ENCODE measurements at places on chromosomes 2 and 18.

GRCh38 chr2:95034221-95034620 lies 8.7 kb downstream of the MAL start:
- H3K36me3 ChIP-seq, result peaks cover 38% of the 10 kb centered on the region
- H3K4me1 ChIP-seq, result peaks cover 55% of the 10 kb centered on the region
- no peak overlapping the region for H3K27ac ChIP-seq
- DNase-seq, result no peak
- no peaks in the 10 kb centered on the region for H3K27me3 ChIP-seq

- DNase-seq, result no peak
- no peak overlapping the region for H3K4me3 ChIP-seq
- no peaks in the 10 kb centered on the region for H3K4me1 ChIP-seq
- H3K27ac ChIP-seq, result no peak overlapping the region
- no peaks in the 10 kb centered on the region for H3K27me3 ChIP-seq
- no peaks in the 10 kb centered on the region for H3K36me3 ChIP-seq
Measured at GRCh38 chr2:186195696-186196095, 290.4 kb upstream of the ZC3H15 start.

GRCh38 chr2:20186078-20186854 lies 38.7 kb downstream of the SDC1 start:
- no peak overlapping the region for H3K27ac ChIP-seq
- H3K4me3 ChIP-seq, result no peak overlapping the region
- H3K27me3 ChIP-seq, result peaks cover 4% of the 10 kb centered on the region
- DNase-seq, result no peak
- no peaks in the 10 kb centered on the region for H3K4me1 ChIP-seq
- H3K36me3 ChIP-seq, result no peaks in the 10 kb centered on the region

DNA sequence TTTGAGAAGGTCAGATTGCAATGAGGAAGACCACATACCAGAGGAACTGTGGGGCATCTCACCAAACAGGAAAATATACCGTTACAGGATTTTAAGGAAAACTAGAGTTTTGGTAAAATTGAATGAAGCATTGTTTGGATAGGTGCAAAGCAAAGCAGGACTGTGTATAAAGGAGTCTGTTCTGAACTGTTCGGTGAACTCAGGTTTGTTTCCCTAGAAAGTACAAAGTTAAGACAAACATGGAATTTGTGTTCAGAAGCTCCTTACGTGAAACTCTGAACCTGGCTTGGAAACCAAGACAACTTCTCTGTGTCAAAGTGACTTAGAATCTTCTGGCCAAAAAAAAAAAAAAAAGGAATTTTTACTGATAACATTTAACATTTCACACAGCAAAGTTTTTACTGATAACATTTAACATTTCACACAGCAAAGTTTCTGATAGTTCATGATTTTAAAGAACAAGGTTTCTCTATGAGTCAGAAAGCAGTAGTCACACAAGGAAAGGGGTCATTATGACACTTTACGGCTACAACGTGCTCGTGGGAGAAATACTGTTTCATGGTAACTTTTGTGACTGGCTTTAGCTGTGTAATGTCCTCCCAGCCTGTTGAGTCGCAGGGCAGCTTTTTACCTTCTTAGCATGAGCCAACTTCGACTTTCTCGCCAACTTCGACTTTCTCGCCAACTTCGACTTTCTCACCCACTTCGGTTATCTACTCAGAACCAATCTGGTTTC lies 21.2 kb upstream of the TET3 start:
- no peak for DNase-seq
- no peaks in the 10 kb centered on the region for H3K27me3 ChIP-seq
- H3K36me3 ChIP-seq, result peaks cover 25% of the 10 kb centered on the region
- H3K27ac ChIP-seq, result peak overlapping the region; percentile 4

DNA sequence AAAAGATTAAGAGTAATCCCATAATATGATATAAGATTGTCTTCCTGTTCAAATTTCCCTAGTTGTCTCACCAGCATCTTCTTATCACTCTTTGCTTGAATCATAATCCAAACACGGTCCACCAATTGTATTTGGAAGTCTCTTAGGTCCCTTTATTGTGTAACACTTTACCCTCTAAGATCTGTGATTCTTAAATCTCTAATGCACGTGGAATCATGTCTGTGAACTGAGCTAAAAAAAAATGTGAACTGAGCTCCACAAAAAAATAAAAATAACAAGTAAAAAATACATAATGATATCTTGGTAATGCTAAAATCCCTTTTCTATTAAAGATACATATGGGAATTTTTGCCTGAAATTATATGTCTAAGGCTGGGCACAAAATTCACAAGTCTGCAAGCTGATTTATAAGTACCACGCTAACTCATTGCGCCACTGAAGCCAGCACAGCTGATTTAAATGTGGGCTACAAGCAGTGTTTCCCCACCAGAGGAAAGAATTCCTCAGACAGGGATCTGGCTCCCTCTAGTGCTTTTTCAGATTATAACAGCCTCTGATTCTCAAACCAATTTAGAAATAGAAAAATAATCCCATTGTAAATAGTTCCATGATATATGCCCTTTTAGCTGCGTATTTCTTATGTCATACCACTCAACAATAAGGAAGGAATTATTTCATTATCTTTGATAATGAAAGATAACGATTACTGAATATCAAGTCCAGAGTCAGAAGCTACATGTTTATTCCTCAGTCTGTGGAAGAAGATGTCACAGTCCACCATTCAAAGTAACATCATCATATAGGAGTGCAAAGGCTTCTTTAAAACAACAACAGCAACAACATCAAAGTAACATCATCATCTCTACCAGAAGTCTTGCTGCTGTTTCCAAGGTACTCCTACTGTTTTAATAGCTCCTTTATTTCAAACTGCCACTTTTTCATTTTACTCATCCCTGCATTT lies 22.9 kb downstream of the RBM43 start:
- no peaks in the 10 kb centered on the region for H3K4me1 ChIP-seq
- H3K27ac ChIP-seq, result no peak overlapping the region
- peaks cover 6% of the 10 kb centered on the region for H3K27me3 ChIP-seq
- no peak overlapping the region for H3K4me3 ChIP-seq
- peak; percentile 49 for DNase-seq

DNA sequence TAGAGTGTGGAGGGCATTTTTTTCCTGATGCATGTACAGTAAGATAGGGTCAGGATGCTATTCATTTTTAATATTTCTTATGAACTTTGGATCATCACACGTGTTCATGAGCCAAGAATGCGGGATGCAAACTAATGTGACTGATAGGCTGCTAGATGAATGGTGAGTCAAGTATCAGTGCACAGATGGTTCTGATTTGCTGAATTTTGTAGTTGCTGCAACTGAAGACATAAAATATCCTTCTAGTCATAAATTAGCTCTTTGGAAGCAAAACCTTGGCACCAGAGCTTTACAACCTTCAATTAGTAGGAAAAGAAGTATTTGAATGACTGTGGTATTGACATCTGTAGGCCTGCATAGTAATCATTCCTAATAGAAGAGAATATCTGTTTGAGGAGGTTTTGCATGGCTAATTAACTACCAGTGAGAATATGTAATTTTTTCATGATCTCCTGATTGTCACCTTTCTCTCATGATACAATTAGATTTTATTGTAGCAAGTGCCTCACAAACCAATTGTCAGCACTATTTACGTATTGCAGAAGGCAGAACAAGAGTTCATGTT lies 94.0 kb downstream of the VRK2 start:
- no peak overlapping the region for H3K27ac ChIP-seq
- no peak overlapping the region for H3K4me3 ChIP-seq
- H3K36me3 ChIP-seq, result peaks cover 25% of the 10 kb centered on the region
- no peaks in the 10 kb centered on the region for H3K27me3 ChIP-seq
- DNase-seq, result no peak
- no peaks in the 10 kb centered on the region for H3K4me1 ChIP-seq

DNA sequence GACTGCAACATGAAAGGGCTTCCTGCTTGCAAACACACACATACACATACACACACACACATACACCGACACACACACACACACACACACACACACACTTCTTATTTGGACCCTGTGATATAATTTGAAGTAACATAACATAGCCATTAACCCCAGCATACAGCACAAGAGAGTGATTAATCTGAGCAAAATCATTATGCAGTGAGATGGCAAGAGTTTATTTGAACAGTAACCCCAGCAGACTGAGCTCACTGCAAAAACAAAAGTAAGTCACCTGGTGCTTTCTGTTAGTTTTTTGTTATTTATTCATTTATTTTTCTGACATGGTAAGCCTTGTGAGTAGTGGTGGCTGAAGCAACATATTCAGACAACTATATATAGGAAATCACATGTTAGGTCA lies 93.7 kb downstream of the NOL4 start:
- H3K36me3 ChIP-seq, result no peaks in the 10 kb centered on the region
- H3K27ac ChIP-seq, result no peak overlapping the region
- H3K27me3 ChIP-seq, result no peaks in the 10 kb centered on the region
- no peaks in the 10 kb centered on the region for H3K4me1 ChIP-seq
- DNase-seq, result no peak
- H3K4me3 ChIP-seq, result no peak overlapping the region

DNA sequence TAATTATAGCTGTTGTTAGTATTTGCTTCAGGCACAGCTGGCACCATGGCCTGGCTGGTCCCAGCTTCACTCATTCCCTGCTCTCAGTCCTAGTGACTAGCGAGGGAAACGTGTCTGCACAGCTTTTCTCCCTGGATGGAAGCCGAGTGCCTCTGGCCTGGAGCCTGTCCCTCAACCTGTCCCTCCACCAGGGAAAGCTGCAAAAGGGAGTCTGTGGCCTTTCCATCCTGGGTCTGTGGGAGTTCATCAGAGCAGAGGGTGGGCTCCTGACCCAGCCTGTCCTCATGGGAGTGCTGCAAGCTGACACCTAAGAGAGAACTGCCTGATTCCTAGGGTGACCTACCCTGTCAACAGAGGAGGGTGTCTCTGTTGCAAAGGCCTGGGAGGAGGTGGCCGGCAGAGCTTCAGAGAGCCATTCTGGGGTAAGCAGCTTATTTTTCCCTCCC lies 118.3 kb downstream of the CAPN13 start:
- no peaks in the 10 kb centered on the region for H3K4me1 ChIP-seq
- no peak for DNase-seq
- no peak overlapping the region for H3K27ac ChIP-seq
- H3K4me3 ChIP-seq, result no peak overlapping the region

GRCh38 chr18:42649331-42650035 lies 466.0 kb downstream of the RIT2 start:
- H3K4me1 ChIP-seq, result no peaks in the 10 kb centered on the region
- no peak overlapping the region for H3K4me3 ChIP-seq
- H3K27me3 ChIP-seq, result no peaks in the 10 kb centered on the region
- no peak overlapping the region for H3K27ac ChIP-seq
- no peak for DNase-seq

DNA sequence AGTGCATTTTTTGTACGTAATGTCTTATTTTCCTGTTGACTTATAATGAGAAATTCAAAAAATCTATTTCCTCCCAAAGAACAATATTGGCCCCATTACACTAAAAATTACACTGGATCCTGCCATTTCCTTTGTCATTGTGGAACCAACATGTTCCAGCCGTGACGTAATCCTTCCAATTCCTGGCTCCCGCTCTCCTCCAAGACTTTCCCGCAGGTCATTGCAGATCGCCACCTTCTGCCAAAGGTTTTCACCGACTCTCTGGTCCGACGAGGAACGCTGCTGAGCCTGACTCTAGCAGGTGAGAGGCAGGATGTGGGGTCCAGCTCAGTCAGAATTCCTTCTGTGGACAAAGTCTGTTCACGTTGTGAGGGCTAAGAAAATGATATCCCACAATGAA lies 38.0 kb downstream of the PTGR3 start:
- peaks cover 3% of the 10 kb centered on the region for H3K4me1 ChIP-seq
- DNase-seq, result no peak

- no peak overlapping the region for H3K4me3 ChIP-seq
- no peaks in the 10 kb centered on the region for H3K4me1 ChIP-seq
- no peak overlapping the region for H3K27ac ChIP-seq
- peaks cover 16% of the 10 kb centered on the region for H3K27me3 ChIP-seq
Measured at GRCh38 chr2:85792783-85793441, 39.1 kb downstream of the ATOH8 start.

- H3K27me3 ChIP-seq, result no peaks in the 10 kb centered on the region
- H3K27ac ChIP-seq, result no peak overlapping the region
- DNase-seq, result no peak
- H3K4me3 ChIP-seq, result no peak overlapping the region
Measured at GRCh38 chr18:32712860-32713259, 60.0 kb downstream of the KLHL14 start.

DNA sequence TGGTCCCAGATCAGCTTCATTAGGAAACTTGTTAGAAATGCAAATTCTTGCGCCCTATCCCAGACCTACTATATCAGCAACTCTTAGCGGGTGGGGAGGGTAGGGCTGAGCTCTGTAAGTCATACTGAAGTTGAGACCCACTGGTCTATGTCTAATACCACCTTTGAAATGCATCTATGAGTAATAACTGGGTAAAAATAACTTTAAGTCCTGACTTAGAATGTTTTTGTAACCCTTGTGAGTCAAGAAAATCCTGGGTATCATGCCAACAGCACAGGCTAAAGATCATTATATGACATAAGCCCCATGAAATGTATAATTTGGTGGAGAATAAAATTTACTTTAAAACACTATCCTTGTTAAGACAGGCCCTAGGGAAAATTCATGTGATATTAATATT lies 41.4 kb downstream of the PRKD3 start:
- H3K36me3 ChIP-seq, result peaks cover 16% of the 10 kb centered on the region
- no peak overlapping the region for H3K27ac ChIP-seq
- H3K4me1 ChIP-seq, result no peaks in the 10 kb centered on the region
- H3K4me3 ChIP-seq, result no peak overlapping the region
- no peak for DNase-seq

- no peak overlapping the region for H3K27ac ChIP-seq
- H3K4me1 ChIP-seq, result no peaks in the 10 kb centered on the region
- peak; percentile 22 for DNase-seq
- no peak overlapping the region for H3K4me3 ChIP-seq
- no peaks in the 10 kb centered on the region for H3K27me3 ChIP-seq
Measured at GRCh38 chr2:58834404-58834803, 593.3 kb upstream of the FANCL start.

- H3K4me3 ChIP-seq, result no peak overlapping the region
- H3K27me3 ChIP-seq, result peaks cover 5% of the 10 kb centered on the region
- no peaks in the 10 kb centered on the region for H3K4me1 ChIP-seq
- no peak for DNase-seq
- no peak overlapping the region for H3K27ac ChIP-seq
Measured at GRCh38 chr2:13046557-13047165, 329.9 kb downstream of the TRIB2 start.

- H3K4me3 ChIP-seq, result no peak overlapping the region
- no peaks in the 10 kb centered on the region for H3K36me3 ChIP-seq
- no peak for DNase-seq
- no peak overlapping the region for H3K27ac ChIP-seq
Measured at GRCh38 chr2:197871780-197872456, 67.5 kb downstream of the PLCL1 start.

DNA sequence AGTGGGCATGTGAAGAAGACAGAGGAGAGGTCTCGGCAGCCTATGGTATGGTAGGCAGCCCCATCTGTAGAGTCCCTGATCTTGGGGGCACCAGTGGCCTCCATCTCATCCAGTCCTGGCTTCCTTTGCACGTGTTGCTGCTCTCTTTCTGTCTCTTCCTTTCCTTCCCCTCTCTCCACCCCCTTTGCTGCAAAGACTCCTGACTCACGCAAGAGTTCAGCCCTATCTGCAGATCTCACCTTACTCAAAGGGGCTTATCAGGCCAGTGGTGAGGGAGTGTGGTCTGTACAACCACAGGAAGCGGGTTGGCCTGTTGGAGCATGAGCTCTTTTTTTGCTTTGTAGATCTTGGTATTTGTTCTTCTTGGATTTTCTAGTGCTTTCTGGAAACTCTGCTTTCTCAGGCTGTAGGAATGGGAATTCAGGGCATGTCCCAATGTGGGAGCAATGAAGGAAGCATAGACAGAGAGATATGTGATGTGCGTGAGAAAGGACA lies 14.6 kb upstream of the NT5DC4 start:
- H3K4me1 ChIP-seq, result peaks cover 41% of the 10 kb centered on the region
- peaks cover 33% of the 10 kb centered on the region for H3K27me3 ChIP-seq
- peak overlapping the region; percentile 58 for H3K4me3 ChIP-seq
- DNase-seq, result peak; percentile 94
